ENCODE measurements at places on chromosomes 16 and 17.

DNA sequence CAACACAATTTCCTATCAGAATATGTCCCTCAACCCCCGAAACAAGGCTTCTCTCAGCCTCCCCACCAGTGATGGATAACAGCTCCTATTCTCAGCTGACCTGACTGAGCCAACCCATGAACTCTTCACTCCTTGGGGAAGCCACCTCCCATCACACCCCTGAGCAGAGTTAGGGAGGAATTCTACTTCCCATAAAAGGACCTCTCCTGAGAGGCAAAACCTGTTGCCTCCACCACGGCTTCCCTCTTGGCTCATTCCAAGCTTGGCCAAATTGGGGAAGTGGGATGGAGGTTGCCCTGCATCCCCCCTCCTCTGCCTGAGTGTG, 5.7 kb upstream of the RASL10B start:
- DNase-seq: no peak

DNA sequence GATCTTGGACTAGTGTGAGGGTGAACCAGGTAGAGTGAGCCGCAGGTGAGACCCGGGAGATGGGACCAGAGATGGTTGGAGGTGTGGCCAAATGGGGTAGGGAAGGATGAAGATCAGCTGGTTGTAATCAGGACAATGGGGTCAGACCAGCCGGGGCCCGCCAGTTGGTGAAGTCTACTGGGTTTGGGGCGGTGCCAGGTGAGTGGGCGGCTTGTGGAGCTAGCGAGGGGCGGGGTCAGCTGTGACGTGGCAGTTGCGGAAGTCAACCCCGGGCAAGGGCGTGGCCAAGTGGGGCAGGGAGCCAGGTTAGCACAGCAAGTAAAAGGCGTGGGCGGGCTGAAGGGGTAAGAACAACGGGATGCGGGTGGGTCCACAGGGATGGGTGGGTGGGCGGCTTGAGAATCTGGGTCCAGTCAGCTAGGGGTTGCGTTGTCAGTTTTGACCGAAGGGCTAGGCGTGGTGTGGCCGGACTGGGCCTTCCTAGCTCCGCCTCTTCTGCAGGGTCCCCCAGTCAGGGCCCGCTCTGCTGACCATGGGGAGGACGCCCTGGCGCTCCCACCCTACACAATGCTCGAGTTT, 25.5 kb upstream of the ALKBH5 start:
- peak; percentile 83 for DNase-seq

DNA sequence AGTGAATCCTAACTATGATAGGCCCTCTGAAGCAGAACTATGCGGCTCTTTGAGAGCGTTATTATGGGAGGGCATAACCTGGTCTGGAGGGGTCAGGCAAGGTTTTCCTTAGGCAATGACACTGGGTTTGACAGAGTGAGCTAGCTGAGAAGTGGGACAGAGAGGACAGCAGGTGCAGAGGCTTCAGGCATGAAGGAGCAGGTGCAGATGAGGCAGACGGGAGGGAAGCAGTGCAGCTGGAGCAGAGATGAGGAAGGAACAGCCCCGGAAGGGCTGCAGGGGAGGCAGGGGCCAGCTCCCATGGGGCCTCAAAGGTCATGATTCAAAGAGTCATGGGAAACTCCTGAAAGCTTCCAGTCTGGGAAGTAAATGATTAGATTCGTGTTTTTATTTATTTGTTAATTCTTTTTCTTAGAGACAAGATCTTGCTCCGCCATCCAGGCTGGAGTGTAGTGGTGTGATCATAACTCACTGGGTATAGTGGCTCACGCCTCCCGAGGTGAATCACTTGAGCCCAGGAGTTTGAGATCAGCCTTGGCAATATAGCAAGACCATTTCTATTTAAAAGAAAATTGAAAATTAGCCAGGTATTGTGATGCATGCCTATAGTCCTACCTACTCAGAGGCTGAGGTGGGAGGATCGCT, 5.4 kb downstream of the MARCHF10 start:
- DNase-seq: no peak

DNA sequence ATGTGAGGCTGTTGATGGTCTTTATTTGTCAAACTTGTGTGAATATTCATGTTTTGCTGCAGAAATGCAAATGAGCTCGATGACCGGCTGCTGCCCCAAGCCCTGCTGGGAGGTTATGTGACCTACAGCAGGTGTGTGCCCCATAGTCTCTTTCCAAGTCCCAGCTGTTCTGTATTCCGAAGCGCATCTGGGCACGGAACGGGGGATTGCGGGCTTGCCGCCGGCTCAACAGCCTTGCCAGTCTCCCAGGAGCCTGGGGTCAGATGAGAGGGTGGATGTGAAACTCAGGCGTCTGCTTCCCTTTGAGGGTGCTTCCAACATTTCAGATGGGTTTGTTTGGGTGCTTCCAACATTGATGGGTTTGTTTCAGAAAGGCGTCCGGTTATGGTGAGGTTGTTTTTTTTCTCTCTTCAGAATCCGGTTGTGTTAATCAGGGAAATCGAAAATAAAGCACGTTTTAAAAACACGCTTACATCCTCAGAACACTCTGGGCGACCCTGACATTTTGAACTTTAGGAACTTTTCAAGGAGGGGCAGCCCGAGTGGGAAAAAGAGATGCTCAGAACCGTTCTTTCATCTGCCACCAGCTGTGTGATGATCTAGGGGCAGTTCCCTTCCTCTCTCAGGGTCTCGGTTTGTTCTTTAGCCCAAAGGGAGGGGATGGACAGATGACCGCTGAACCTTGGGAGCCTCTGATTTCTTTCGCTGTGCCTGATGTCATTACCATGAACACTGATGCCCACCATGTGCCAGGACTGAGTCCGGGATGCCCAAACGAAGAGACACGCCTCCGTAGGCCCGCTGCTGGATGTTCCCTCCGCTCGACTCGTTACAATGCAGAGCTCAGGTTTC, 47.8 kb upstream of the AMZ2 start:
- DNase-seq: no peak

DNA sequence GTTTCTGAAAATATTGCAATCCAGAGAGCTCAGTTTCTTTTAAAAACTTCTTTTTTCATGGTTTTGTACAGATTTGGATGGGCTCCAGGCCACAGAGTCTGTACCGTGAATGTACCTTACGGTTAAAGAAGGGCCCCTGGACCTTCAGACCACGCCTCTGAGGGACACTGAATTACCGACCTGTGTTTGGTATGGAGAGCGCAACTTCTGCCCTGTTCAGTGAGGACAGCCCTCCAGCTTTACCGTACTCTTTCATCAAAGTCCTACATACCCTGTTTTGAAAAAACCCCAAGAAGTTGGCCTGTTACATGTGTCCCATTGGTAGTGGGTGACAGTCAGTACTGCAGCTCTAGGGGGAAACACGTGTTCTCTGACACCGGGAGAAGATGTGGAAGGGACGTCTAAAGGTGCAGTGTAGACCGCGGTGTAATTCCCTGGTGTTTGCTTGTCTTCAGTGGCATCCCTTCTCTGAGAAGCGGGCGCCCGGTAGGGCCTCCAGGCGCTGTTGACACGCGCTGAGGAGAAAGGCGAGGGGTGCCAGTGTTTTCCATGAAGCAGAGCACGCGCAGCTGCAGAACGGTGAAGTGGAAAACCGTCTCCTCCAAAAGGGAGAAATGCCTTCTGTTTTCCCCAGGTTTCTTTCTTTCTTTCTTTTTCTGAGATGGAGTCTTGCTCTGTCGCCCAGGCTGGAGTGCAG, 6.2 kb downstream of the PGS1 start:
- DNase-seq: no peak

- no peak for DNase-seq
These were observed 241.3 kb upstream of the TBX2 start for GRCh38 chr17:61158376-61158775.
